Fibroblast of skin of abdomen (primary cell): ENCODE measurements at places on chromosomes 6 and 20.

DNA sequence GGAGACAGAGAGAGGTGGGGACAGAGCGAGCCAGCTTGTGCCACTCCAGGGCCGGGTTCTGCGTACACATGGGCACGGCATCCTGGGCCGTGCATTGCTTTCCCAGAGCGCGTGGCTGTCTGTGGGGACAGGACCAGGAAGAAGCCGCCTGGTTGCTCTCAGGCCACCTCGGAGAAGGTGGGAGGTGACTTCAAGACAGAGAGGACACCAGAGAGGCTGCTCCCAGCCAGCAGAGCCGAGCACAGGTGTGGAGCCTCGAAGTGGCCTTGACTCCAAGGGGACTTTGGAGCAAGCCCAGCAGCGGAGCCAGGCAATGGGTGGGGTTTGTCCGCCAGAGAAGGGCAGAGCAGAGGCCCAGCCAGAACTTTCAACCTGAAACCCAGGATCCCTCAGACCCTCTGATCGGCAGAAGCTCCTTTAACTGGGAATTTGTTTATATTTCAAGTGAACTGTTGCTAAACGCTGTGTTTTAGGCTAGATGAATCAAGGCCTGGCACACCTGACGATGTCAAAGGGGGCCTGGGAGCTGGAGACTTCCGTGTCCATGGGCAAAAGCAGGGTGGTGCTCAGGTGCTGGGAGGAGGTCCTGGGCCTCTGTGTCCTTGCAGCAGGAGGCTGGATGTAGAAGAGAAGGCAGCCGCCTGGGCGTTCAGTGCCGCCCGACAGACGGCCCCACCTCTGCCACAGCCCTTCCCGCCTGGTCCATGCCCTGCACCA is 262.1 kb downstream of the DLL1 start:
- no peak for DNase-seq

DNA sequence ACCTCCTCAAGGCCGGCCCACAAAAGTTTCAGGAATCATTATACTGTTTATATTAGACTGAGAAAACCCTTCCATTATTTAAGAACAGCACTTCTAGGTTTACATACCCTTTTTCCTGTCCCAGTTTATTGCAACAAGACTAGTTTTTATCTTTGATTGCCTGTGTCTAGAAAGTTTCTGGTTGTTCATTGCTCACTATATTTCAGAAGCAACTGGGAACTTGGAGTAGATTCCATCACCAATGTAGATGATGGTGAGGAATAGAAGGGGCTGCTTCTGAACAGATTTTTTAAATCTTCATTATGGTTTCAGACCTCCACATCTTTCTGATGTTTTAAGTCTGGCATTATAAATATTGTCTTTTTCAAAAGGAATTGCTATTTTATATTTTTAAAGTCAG is 93.0 kb downstream of the BCAS1 start:
- DNase-seq = no peak

GRCh38 chr20:49893242-49894072 is 21.9 kb downstream of the SPATA2 start:
- no peak for DNase-seq

GRCh38 chr6:4732691-4733315 is 43.4 kb upstream of the CDYL start:
- peak; percentile 97 for DNase-seq

- DNase-seq = no peak
Measured at GRCh38 chr6:140940251-140940925, 1192.3 kb upstream of the GJE1 start.

DNA sequence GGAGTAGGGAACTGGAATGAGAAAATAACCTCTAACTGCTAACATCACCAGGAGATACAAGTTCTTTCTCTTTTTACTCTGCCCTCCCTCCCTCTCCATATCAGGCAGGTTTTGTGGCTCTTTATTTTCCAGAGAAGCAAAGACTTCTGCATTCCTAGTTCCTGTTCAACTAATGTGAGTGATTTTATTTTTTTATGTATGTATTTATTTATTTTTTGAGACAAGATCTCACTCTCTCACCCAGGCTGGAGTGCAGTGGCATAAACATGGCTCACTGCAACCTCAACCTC is 6.0 kb upstream of the IER3 start:
- DNase-seq = no peak

- DNase-seq = peak; percentile 60
Measured at GRCh38 chr20:15555913-15556312, 1017.3 kb downstream of the KIF16B start.

DNA sequence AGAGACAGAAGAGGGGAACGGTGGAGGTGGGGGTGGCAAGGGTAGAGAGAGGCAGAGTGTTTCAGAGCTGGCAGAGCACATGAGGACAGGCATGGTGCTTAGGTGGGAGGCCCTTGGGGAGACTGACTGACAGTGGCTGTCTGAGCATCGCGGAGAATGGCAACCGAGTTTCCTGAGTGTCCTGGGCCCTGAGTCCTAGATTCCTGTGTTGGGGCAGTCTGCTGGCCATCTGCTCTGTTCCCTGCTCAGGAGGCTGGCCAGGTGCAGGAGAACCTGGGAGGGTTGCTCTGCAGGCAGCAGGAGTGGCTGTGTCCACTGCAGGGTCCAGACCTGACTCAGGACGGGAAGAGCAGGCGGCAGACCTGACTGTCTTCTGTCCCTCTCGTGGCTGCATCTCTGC is 248.9 kb downstream of the LRFN2 start:
- no peak for DNase-seq

- DNase-seq = no peak
Measured at GRCh38 chr6:43705996-43706395, 18.4 kb upstream of the MRPS18A start.

GRCh38 chr6:108707328-108707976 is 140.8 kb upstream of the ARMC2 start:
- no peak for DNase-seq

DNA sequence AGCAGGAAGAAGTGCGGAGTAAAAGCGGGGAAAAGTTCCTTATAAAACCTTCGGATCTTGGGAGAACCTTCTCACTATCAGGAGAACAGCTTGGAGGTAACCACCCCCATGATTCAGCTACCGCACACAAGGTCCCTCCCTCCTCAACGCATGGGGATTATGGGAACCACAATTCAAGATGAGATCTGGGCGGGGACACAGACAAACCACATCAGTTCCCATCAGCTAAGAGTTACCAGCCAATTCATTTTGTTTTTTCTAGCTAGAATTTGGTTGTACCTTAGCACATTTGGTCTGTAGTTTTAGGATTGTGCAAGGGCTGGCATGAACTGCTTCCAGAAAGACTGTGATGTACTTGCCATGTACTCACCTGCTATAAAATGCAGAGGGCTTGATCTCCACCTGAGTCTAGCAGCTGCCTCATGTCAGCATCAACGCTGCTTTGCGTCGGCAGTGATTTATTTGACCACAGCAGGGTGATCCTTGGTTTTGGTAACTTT is 94.7 kb upstream of the SLC2A12 start:
- DNase-seq = no peak

DNA sequence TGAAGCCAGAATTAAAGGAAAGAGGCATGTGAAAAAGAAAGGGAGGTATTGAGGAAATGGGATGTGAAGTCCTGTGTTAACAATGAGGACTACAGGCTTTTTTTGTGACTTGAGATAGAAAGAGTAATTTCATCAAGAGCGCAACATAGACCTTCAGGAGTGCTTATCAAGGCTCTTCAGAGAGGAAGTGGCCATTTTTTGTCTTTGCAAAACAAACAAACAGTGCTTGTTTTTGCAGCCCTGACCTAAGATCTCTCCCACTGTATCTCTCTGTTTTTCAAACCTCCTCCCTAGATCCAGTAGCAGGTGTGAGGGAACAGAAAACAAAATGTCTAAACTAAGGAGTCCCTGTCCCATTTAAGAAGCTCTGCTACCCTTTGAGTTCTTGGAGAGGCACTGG is 710.3 kb upstream of the MARCKS start:
- no peak for DNase-seq

- DNase-seq = no peak
Measured at GRCh38 chr6:149357726-149358538, 40.4 kb downstream of the TAB2 start.

DNA sequence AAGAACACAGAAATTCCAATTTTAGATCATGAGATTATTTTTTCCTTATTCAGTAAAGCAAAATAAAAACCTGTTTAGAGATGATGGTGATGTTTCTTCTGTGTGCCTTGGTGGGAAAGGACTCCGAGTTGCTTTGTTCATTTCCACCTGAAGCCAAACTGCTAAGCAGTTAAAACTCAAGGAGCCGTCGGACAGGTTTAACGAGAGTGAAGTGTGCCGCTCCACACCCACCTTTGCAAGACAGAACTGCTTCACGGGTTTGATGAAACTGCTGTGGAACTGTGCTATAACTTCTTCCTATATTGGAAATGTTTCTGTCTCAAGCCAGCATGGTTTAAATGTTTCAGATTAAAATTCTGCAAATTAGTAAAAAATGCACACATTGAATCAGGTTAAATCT is 9.2 kb upstream of the DSP start:
- no peak for DNase-seq

DNA sequence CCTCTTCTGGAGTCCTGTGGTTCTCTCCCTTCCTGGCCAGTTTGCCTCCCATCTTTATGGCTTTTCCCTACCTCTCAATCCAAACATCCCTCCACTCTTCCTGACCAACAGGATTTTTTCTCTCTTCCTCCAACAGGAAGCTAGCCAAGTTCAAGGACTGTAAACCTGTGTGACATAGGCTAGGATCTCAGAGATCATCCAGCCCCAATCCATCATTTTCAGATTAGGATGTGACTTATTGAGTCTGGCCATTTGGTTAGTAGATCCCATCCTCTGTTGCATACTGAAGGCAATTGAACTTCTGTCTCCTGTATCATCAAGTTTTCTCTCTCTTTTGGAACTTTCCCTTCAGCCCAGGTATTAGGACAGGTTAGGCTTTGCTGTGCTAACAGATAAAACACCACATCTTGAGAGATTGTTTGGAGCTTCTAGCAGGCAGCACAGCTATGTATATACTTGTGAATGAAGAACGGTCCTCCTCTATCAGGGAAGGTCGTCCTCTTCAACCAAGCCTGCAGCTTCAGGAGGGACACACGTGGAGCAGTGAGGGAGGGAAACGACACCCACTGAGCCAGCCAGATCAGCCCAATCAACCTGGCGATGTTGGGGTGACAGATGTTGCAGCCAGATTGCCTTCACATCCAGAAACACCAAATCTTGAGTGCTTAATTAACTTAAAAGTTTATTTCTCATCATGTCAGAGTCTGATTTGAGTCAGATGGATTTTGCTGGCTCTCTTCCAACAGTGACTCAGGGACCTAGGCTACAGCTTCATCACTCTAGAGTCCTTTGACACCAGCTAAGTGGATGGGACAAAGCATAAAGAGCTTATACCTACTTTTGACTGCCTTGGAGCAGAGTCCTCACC is 106.8 kb downstream of the GJA10 start:
- DNase-seq = peak; percentile 71

- no peak for DNase-seq
Measured at GRCh38 chr6:36324191-36324590, 12.5 kb downstream of the BNIP5 start.

- DNase-seq = peak; percentile 24
Measured at GRCh38 chr6:82268301-82268846, 20.8 kb upstream of the IBTK start.

- peak; percentile 75 for DNase-seq
Measured at GRCh38 chr6:140774080-140774505, 1358.6 kb upstream of the GJE1 start.

GRCh38 chr20:61499859-61500554 is 247.9 kb downstream of the CDH4 start:
- DNase-seq = no peak
